ENCODE measurements at places on chromosomes 5 and 9. TPM values are rescaled to one million over a fixed set of nuclear protein-coding genes. Genes with fewer than 3 reads are reported as not detected.

DNA sequence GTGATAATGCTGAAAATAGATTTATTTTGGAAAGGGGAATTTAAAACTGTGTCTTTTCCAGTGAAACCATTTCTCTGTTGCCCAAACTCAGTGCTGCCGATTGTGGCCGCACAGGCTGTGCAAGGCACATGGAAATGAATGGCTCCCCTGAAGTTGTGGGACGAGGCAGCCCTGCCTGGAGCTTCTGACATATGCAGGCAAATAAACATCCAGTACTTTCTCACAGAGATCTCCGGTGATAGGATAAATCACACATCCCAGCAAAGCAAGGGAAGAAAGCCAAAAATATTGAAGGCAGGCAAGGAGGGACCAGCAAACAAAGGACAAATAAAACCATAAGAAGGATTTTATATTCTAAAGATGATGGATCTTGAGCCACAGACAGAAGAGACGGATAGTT is 464.5 kb downstream of the MTRR start:
- DNase-seq = no peak

DNA sequence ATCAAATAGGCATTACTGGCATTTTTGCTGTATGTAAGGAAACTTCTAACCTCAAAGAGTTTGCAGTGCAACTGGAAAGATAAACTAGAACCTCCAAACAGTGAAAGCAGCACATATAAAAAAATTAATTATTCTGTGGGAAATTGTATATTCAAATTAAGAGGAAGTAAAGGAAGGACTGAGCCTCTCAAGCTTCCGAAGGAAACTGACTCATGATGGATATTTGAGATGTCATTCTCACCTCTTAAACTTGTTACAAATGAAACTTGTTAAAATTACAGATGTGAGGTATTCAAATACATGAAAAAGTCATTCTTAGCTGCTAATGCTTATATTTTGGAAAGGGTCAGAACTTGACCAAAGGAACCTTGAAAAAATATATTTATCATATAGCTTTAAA is 538.7 kb downstream of the PDE4D start:
- no peak for DNase-seq

DNA sequence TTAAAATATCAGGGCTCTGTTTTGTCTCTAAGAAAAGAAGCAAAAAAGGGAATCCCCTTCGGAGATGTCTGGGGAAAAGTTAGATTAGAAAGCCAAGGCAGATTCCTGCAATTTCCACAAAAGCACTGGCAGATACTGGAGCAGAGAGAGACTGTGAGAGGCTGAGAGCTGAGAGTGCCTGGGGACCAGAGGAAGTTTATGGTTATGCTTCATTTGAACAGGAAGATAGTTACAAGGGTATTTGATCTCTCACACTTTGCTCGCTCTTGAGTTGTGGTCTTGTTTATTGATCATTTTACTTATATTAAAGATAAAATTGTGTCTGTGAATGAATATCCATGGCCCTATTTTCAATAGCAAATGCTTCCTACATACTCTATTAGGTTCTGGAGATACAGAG is 32.8 kb upstream of the FAM81B start:
- no peak for DNase-seq

DNA sequence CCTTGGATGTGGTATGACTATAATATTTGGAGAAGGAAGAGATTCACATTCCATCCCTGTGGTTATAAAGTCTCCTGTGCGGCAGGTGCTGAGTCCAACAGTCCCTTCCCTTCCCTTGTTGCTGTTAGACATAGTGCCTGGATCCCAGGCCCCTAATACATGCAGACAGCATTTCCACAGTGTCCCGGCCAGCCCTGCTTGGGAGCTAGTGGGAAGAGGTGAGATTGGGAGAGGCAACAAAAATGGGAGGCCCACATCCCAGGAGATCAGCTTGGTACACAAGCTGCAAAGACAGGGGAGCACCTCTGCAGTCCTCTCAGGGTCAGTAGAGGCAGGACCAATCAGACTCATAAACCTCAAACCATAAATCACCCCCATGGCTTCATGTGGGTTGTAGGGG is 3.3 kb upstream of the NEURL1B start:
- no peak for DNase-seq

The SPACA9 gene
- total RNA-seq = 1.9 TPM
